ENCODE measurements at places on chromosomes 4 and X.

DNA sequence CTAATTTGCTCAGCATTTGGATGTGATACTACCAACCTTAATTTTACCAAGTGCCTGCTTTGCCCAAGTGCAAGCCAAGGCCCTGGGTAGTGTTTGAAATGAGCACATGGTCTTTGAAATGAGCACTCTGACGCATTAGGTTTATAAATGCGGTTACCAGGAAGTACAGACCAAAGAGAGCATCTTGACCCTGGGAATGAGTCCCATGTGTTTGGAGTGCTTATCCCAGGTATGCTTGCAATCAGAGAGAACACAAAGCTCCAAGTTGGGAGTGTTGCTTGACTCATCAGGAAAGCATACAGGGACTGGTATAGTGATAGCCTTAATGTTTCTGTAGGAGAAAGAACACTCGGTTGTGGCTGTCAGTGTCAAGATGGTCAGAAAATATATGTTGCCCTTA lies 203.6 kb upstream of the MAMLD1 start:
- DNase-seq, result no peak

DNA sequence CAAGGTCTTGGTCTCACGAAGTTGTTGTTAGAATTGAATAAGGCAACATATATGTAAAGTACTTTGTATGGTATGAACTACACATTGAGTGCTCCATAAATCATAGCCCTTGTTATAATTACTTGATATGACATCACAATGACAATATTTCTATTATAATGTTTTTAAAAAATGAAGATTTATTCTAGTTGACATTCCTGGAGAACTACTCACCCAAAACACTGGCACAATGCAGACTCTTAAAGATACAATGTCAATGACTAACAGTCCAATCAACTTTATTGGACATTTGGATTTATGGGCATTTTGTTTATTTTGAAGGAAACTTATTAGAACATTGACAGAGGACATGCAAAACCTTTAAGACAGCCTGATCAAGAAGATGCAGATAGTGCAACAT lies 55.3 kb downstream of the ASB9 start:
- DNase-seq, result no peak

DNA sequence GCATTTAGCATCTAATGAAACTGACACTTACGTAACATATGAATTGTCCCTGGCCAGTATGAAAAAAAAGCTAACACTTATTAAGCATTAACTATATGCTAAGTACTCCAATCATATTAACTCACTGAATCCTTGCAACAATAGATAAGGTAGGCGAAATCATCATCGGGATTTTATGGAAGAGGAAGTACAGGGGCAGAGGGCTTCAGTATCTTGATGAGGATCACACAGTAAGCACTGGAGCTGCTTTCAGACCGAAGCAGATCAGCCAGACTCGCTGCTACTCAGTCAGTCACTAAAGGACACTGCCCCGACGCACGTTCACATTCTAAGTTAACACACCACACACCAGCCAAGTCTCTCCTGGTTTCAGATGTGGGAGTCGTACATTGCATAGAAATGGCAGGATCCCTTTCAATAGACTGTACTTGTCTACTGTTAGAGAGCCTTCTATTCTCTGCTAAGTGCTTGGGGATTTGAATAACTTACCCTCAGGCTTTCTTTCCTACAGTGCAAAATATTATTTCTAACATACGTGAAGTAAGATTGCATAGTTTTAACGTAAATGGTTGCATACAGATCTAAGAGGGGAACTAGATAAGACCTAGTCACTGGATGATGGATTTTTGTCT lies 540.2 kb upstream of the TENM3 start:
- DNase-seq, result peak; percentile 49

DNA sequence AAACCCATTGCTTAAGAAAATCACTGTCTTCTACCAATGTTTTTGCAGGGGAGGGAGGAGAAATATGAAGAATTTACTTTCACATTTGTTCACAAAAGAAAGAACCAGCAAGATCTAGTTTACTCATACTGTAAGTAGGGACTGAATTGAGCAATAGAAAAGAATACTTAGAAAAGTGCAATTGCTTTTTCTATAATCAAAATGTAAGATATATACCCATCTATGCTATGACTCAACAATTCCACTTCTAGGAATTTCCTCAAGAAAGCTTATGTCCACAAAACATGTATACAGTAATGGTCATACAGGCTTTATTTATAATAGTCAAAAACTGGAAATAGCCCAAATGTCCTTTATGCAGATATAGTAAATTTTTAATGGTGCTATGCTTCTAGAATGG lies 196.4 kb downstream of the LRBA start:
- DNase-seq, result no peak

- no peak for DNase-seq
These were observed 58.8 kb downstream of the SPRY1 start for GRCh38 chr4:123455360-123455759.

- DNase-seq, result no peak
These were observed 85.9 kb downstream of the CLDN34 start for GRCh38 chrX:10052906-10053625.
